ENCODE measurements at places on chromosomes 16 and 17. TPM values are rescaled to one million over a fixed set of nuclear protein-coding genes. Genes with fewer than 3 reads are reported as not detected.
A peak's percentile ranks its signal among the peaks of the same experiment; 100 is the strongest.

The ARHGAP44 gene
- not detected for total RNA-seq

The EPX gene
- not detected for total RNA-seq

GRCh38 chr17:75003070-75003956 is 9.2 kb upstream of the MRPL58 start:
- no peak for DNase-seq

GRCh38 chr17:17888821-17889220 is 52.0 kb upstream of the SREBF1 start:
- DNase-seq = no peak

DNA sequence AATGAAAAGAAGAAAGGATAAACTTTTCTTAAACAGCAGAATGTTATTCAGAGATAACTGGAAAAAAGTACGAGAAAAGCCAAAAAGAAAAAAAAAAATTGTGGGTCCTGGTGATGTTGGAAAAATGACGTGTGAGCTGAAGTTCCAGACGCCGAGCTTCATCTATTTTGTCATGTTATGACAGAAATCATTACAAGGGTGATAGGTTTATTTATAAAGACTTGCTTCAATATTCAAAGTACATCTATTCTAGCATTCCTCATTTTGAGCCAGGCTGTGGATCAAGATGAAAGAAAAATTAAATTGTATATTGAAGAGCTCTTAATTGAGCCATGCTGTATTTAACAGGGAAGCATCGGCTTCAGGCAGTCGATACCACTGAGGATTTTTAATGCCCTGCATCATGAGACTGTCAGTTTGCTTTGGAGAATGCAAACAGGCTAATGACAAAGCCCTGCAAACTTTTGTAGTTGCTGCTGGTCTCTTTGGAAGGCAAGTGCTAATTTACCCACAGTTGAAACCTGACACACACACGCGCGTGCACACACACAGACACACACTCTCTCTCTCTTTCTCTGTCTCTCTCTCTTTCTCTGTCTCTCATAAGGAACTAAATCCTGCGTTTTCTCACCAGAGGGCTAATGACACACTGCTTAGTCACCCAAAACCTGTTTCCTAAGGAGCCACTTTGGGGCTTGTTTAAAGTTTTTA is 110.7 kb downstream of the WWOX start:
- no peak for DNase-seq

The YPEL2 gene
- 73.5 TPM for total RNA-seq

The TOM1L1 gene
- not detected for total RNA-seq

The VTN gene
- not detected for total RNA-seq

The MT3 gene
- total RNA-seq = 1.8 TPM

DNA sequence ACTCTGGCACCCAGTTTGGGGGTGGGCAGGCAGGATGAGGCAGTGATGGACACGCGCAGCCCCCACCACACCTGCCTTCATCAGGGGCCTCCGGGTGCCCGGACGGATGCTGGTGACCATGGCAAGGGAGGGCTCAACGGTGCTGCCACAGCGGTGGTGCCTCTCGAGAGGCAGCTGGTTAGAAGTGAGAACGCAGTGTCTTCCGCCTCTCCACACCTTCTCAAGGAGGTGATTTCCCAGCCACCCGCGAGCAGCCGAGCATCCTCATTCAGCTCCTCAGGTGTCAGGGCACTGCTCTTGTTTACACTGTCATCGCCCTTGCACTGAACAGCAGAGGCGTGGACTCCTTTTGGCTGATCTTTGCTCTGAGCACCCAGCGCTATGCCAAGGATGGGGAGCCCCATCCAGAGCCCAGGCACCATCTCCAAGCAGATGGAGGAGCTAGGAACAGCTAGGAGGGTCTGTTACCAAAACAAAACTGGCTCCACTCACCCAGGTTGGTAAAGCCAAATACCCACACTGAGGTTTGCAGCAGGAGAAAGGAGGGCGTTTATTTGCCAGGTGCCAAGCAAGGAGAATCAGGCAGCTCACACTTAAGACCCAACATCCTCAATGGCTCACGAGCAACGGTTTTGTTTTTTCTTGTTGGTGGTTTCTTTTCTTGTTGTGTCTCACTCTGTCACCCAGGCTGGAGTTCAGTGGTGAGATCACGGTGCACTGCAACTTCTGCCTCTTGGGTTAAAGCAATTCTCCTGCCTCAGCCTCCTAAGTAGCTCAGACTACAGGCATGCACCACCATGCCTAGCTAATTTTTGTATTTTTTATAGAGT is 174.3 kb upstream of the TNRC6C start:
- DNase-seq = peak; percentile 42

- no peak for DNase-seq
Observed at GRCh38 chr16:86584071-86584685, 5.8 kb downstream of the FOXL1 start.

The AANAT gene
- not detected for total RNA-seq

The KRTAP2-2 gene
- not detected for total RNA-seq
